Activated CD4-positive, alpha-beta T cell treated with anti-CD3 and anti-CD28 coated beads, Interleukin-2, amount 50 U/mL, for 24 hours (primary cell): ENCODE measurements at places on chromosomes 2 and 18.

DNA sequence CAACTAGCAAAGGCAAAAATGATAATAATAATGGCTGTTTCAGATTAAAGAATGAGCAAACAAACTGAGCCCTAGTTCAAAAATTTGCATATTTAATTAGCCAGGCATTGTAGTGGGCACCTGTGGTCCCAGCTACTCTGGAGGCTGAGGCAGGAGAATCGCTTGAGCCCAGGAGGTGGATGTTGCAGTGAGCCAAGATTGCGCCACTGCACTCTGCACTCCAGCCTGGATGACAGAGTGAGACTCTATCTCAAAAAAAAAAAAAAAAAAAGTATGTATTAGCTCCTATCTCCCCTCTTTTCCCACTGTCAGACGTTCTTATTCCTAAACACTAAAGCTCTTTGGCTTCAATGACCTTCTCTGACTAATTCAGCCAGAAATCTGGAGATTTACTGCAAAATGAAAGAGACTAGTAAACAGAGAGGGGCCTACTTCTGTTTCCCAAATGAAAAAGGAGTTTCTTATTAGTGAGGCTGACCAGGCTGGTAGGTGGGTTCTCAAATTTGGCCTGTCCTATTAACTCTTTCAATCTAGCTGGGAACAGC lies 3.9 kb upstream of the SRBD1 start:
- DNase-seq: no peak

GRCh38 chr2:219225350-219225749 lies 4.1 kb downstream of the ATG9A start:
- no peak for DNase-seq

DNA sequence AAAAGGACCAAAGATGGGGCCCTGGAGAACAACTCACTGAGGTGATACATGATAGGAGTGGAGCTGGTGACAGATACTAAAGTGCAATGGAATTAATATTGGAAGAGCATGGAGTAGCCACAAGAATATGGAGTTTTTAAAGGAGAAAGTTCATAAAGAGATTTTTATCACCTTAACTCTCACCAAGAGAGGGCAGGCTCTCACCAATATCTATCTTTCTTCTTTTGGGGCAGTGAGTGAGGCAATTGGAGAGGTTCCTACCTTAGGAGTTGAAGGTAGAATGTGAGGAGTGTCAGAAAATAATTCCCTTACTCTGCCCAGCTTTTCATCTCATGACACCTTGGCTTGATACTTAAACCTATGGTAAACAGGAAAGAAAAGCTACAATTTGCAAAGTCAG lies 233.7 kb upstream of the CWC22 start:
- no peak for DNase-seq

DNA sequence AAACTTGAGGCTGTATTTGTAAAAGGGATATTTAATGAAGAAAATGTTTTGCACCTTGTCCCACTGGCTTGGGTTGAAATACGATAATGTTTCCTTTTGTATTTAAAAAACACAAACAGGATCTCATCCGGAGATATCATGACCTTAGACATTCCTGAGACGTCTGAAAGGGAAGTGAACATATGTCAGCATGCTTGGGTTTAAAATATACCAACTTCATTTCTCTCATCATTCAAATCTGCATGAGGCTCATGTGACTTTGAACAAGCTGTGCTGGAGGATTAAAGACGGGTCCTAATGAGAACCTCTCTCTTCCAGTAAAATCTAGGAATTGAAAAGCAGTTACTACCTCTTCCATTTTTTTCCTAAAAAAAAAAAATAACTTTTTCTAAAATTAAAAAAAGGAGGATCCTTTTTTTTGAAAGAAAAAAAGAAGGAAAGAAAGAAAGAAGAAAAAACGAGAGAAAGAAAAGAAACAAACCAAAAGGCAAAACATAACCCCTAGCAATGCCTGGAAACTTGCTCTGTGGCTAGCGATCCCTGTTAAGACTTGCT lies 106.8 kb upstream of the ZFP36L2 start:
- no peak for DNase-seq

DNA sequence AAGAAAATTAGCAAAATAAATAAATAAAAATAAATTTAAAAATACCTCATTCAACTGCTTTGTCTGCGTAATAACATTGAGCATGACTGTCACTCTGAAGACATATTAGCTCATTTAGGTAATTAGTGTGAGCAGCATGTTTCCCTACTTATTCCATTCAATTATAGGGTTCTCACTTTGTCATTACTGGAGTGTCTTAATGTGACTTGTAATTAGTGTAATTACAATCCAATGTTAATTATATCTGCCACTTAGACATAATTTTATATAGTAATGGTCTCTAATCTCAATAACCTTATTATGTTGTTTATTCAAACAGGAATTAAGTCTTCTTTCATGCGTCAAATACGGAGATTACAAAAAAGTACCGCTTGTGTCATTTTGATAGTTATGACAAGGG lies 893.9 kb upstream of the ACVR2A start:
- no peak for DNase-seq

DNA sequence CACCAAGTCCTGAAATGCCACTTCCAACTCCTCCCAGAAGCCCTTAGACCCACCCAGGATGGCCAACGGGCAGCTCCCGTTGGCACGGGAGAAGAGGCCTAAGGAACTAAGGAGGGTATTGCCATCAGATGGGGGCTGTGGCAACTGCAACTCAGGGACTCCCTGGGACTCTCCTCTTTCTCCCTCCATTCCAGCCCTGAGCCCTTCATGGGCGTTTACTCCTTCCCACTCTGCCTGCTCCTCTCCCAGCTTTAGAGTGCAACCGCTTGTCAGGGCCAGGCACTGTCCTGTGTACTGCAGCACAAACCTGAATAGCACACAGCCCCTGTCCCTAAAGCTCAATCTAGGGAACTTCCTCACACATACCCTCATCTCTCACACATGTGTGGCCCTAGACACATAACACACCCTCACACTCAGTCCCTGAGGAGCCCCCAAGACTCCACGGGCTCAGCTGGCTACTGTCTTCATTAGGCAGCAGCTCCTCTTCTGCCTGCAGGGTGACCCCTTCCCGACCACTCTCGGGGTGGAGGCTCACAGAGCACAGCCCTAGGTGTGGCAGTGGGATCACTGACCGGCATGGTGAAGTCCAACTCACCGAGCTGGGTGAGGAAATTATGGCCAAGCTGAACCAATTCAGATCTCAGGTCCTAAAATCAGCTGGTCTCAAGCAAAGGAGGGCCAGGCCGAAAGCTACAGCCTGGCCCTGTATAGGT lies 316.3 kb downstream of the CELF4 start:
- no peak for DNase-seq

GRCh38 chr2:22487541-22487940 lies 897.4 kb upstream of the KLHL29 start:
- DNase-seq: no peak

GRCh38 chr2:240280621-240281020 lies 140.2 kb upstream of the OTOS start:
- DNase-seq: no peak

DNA sequence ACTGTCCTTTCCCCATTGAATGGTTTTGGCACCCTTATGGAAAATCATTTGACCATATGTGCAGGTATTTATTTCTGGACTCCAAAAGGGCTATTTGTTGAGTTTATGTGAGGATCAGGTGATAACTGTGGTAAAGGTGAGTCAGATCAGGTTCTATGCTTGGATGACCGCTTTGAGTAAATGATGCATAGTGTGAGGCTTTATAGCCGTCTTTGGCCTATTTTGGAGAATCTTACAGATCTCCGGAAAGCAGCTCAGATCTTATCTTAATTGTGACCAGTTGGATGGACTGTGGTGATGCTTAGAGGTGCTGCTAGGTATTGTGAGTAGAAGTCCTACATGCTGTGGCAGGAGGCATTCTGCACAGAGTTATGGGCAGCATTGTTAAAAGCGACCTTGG lies 126.2 kb downstream of the METTL8 start:
- no peak for DNase-seq

DNA sequence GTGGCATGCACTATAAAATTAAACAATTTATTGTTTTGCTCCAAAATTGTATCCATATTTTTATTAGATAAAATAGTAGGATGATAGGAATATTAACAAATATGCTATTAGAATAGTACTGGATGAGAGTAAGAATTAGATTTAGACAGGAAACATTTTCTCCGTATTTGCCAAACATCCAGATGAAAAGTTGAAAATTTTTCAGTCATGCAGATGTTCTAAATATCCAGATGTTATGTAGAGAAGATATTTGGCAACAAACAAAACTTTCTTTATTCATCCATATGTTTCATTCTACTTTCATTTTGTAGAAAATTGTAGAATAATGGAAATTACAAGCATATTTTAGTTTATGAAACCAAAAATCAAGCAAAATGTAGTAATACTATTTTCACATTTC lies 45.2 kb upstream of the NEUROD1 start:
- no peak for DNase-seq

DNA sequence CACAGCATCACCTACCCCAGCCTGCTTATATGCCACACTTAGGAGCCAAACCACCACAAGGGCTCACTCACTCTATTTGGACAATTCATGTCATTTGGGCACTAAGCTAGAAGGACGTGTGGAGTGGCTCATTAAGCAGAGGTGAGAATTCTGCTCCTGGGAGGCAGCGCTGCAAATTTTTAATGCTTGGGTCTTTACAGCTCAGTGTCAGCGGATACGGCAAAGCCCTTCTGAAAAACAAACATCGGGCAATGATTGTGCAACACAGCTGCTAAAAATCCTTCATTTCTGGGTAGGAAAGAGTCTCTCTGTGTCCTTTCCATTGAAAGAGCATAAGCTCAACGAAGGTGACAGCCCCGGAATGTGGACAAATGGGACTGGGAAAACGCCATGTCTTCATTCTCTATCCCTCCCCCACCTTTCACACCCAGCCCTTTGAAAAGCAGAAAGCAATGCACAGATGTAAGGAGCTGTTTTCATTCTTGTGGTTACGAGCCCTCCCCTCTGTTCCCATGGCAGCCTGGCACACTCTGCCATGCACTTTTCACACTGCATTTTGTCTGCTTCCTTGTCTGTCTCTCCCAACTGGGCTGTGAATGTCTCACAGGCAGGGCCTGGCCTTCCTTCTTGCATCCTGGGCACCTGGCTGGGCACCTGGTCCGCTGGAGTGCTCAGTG lies 16.0 kb downstream of the TMEM177 start:
- DNase-seq: no peak

DNA sequence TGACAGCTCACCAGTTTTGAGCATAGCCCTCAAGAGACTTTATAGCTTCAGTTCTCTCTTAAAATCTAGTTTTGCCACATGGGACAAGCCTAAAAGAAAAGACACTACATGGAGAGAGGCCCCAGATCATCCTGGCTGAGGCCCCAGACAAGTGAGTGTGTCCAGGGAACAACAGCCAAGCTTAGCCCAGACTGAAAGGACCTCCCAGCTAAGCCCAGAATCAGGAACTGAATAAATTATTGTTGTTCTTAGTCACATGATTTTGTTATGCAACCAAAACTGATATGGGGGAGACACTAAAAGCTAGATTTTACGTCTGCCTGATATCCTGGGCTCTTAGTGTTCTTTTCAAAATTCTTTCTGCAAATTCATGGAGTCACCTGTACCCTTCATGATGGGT lies 29.3 kb upstream of the LBH start:
- no peak for DNase-seq

DNA sequence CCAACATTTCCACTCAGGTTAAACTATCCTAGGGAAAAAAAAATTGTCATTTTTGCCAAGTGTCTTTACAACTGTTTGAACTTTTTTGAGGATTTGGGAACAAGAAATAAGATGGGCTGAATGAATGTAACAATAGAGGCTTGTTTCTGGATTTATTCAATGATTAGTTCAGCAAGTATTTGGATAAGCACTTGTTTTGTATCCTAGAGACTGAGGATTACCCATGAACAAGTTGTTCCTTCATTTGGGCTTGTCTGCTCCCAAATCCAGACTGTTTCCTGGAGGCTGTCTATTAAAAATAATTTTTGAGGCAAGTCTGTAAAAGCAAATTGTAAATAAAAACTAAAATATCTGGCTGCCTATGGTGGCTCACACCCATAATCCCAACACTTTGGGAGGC lies 62.0 kb upstream of the CSRNP3 start:
- no peak for DNase-seq

GRCh38 chr18:7230626-7231349 lies at the start of gene LRRC30:
LRRC30 (plus strand) TSS chr18:7231089; CDS start chr18:7231139, 50 bp downstream.
- DNase-seq: no peak

DNA sequence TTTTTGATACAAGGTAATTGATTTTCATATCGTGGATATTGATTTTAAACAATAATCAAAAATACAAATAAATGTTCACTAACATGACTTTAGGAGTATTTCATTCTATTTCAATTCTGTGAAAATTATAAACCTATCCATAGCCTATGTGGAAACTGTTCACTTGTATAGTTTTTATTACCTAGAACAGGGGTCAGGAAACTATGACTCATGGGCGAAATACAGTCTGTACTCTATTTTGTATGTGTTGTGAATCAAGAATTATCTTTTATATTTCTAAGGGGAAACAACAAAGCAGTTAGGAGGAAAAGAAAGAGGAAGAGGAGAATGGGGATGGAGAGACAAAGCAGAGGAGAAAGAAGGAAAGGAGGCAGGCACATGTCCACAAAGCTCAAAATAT lies 181.7 kb upstream of the VRK2 start:
- no peak for DNase-seq

- DNase-seq: no peak
Observed at GRCh38 chr2:154293864-154294263, 404.6 kb upstream of the KCNJ3 start.

GRCh38 chr2:9380702-9381628 lies 42.4 kb downstream of the ITGB1BP1 start:
- no peak for DNase-seq

DNA sequence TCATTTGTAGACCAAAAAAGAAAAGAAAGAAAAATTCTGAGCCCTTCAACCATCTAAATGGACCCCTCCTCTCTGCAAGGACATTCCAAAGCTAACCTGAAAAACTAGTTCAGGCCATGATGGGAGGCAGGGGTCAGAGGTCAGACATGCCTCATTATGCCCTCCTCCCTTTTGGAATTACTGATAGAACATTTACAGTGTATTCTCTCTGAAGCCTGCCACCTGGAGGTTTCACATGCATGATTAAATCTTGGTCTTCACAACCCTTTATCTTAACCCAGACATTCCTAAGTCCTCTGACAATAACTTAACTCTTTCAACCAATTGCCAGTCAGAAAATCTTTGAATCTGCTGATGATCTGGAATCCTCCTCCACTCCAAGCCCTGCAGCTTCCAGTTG lies 86.0 kb downstream of the SPP2 start:
- DNase-seq: no peak

GRCh38 chr2:42331569-42332284 lies 29.3 kb downstream of the COX7A2L start:
- no peak for DNase-seq

GRCh38 chr2:208269091-208269490 lies 3.0 kb downstream of the PIKFYVE start:
- DNase-seq: no peak
